ENCODE measurements at places on chromosomes 7 and 10.

- DNase-seq: no peak
Observed at GRCh38 chr7:92745241-92745640, 91.1 kb downstream of the CDK6 start.

- peak; percentile 44 for DNase-seq
Observed at GRCh38 chr7:131544449-131545301, 11.8 kb downstream of the PODXL start.

DNA sequence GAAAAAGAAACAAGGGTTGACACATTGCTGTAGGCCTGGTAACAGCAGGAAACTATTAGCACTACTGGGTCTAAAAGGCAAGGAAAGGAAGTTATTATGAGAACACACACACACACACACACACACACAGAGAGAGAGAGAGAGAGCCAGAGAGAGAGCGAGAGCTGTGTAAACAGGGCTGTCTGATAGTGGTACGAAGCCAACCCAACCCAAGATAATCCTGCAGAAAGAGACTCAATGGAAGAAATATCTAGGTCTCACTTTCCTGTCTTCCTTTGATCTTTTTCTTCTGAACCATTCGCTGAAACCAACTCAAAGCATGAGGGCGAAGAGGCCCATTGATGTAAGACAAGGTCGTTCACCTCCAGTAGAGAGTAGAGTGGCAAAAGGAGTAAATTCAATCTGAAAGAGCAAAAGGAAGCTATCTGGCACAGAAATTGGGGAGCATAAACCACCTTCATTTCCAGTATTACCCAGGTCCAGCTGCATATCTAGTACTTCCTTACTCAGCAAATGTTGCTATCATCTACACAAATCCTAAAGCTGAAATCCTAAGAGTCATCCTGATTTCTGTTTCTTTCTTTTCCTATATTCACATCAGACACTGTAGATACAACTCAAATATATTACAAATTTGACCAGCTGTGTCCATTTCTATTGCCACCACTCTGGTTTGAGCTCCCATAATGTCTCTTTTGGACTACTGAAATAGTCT, 110.2 kb downstream of the TMEM26 start:
- peak; percentile 76 for DNase-seq

DNA sequence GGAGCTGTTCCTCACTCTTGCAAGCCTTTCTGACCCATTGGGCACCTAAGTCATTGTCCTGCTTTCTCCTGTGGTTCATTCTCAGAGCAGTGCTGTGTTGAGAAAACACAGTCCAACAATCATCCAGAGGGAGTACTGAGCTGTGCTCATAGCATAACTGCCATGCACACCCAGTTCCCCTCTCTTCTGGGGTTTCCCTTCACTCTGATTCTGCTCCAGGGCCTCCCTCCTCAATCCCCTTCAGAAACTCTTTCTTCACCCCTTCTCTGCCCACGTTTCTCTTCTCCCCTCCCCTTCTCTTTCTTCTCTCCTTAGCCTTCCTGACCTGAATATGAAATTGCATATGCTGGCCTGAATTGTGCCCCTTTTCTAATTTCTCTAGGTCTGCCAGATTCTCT, 155.8 kb downstream of the AOAH start:
- DNase-seq: no peak

DNA sequence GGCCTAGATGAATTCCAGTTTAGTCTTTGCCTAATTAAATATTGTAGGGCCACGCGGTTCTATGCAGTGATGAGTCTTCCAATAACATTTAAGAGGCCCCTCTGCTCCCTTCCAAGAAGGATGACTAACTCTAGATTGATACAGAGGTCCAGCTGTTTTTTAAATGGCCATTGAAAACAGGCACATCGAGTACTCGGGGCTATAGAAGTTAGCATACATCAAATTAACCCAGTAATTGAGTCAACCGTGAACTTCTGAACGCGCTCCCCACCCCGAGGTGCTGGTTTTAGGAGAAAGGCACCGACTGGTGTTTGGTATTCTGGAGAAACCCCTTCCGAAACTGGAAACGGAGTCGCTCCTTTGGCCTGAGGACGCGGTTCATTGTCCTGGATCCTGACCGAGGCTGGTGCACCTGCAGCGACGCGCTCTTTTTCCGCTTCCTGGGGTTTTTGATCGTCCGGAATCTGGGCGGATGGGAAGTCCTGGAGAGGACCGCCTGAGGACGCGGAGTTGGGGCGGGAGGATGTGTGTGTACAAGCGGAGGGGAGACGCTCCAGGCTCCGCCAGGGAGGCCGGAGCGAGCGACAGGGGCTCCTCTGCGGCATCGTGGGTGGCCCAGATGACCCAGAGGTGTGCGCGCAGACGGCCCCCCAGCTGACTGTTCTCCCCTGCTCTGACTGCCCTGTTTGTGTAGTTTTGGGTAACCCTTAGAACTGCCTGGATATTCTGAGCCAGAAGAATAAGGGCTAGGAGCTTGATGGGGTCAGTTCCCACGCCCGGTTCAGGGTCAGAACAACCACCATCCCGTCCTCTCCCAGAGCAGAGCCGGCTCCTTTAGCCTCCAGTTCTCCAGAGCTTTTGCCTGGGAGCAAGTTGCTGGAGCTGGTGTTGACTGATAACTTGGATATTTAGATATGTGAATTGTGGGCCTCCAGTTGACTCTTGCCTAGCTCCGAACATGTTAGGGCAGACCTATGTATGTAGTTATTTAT, 711 bp downstream of the FAM221A start:
- peak; percentile 69 for DNase-seq

- no peak for DNase-seq
Observed at GRCh38 chr7:101635484-101635883, 6.4 kb upstream of the MYL10 start.

DNA sequence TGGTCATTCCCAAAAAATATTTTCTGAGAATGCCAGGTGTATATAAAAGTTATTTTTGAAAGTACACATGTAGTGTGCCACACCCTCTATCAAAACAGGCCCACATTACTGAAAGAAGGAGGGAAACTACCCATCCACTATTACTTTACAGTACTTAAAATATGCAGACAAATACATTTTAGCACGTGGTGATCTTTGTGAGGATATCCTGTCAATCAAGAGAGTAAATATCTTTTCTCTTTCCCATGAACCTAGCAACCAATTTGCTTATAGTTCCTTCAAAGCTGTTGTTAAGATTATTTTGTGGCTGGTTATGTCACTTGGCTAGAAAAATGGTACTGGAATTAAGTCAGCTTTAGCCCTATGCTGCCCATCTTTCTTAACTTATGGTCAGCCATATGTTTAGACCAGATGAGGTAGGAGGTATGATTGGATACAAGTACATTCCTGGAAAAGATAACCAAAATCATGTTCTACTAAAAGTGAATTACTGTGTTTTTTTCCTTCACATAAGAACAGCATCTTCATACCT, 70.1 kb downstream of the AUTS2 start:
- no peak for DNase-seq

- no peak for DNase-seq
Observed at GRCh38 chr10:24894309-24894708, 58.1 kb downstream of the PRTFDC1 start.

DNA sequence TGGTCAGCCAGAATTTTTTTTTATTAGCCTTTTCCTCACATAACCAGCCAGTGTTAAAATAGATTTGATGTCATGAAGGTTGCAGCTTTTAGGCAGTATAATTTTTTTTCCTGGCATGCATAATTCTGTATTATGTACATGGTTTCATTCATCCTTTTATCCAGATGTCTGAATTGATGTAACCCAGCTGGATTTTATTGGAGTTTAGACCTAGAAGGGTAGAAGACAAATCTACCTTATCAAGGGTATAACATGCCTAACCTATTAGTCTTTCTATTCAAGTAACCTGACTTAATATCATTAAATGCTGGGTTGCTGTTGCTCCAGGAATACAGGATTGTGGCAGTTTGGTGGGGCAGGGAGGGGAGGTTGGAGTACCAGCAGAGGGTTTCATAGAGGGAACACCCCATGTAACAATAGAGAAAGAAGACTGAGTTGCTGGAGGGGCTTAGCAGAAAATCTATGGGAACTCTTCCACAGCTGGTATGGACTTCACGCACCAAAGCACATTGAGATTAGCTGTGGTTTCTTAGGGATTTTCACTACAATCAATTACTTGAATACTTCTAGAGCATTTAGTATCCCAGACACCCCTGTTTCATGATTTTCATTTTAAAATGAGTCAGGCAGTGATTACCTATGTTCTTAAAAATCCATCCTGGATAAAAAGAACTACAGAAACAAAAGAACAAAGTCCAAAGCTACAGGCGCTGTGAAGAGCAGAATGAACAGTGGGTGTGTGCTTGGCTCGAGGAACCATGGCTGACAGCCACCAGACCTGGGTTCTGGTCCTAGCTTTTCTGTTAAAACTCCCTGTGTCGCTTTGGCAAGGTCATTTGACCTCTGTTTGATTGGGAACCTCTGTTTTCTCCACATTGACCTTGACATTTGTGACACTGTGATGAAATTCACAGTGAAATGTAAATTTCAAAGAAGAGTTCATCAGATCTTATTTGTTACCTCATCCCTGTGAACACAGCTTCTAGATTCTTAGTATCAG, 93.5 kb downstream of the CREM start:
- DNase-seq: no peak

GRCh38 chr10:121337427-121337826, 260.8 kb downstream of the FGFR2 start:
- no peak for DNase-seq

DNA sequence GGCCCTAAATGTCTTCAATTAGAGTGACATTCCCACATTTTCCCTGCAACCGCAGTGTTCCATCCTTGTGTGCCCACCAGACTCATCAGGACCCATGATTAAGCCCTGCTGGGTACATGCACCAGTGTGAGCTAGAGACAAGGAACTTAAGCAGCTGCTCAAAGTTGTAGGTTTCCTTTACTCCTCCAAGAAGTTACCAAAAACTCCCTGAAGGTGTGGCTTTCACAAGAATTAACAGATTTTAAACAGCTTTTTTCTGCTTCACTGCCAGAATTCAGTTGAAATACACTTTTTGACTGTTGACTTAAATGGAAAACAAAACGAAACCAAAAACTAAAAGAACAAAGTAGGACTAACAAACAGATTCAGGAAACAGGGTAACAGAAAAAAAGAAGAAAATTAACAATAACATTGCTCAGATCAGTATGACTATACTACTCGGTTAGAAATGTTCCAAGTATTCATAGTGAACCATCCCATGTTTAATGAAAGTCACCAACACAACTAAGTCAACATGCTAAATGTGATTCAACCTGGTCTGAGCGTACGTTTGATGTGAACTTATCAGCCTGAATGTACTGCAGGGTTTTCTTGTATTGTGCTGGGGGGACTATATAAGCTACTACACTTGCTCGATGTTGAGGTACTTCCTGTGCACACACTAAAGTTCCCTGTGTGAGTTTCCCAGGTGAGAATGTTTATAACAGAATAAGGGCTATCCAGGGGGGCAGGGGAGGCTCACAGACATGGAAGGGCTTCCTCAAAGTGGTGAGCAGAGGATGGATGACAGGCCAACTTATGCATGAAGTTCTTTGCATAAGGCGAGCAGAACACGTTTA, 22.2 kb downstream of the SLC37A3 start:
- DNase-seq: peak; percentile 20

GRCh38 chr7:157570531-157571200, 233.9 kb downstream of the DNAJB6 start:
- DNase-seq: no peak

DNA sequence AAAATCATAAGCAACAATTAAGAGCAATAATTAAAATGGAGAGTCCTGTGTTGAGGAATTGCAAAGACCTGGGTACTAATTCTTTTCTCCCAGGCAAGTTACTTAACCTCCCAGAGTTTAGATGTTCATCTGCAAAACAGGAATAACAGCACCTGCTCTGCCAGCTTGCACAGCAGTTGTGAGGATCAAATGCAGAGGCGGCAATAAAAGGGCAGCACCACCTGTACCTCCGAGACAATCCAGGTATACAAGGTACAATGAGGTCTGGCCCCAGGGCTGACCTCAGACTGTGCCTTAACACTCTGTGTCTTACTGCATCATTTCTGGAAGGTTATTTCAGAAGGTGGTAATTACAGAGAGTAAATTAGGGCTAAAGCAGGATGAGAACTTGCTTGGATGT, 14.5 kb upstream of the FAM204A start:
- DNase-seq: no peak

DNA sequence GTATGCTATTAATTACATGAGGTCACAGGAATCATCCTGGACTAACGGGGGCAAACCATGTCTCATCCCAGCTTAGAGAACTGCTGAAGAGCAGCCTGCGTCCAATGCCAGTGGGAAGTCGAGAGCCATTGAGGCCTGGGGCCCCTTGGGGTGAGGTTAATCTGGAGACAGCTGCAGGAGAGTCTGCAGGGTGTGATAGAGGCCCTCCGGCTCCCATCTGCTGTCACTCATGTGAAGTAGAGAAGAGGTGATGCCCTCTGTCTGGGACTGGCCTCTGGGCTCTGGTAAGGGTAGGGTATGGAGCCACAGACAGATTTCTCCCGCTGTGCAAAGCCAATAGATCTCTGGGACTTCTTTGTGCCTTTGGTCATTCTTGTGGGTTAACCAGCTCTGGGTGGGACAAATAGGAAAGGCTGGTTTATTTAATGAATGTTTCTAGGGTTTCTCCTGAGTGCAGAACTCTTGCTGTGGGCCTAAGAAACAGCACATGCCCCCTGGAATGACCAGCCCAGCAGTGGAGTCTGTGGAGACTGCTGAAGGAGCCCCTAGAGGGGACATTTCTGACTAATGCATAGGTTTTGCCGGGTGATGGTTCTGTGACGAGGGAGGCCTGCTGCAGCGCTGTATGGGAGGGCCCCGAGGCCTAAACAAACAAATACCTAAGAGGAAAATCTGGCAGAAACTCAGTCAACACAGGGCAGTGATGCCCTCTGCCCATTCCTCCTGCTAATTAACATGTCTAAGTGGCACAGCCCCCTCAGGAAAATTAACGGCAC, 34.5 kb downstream of the CRHR2 start:
- DNase-seq: no peak

DNA sequence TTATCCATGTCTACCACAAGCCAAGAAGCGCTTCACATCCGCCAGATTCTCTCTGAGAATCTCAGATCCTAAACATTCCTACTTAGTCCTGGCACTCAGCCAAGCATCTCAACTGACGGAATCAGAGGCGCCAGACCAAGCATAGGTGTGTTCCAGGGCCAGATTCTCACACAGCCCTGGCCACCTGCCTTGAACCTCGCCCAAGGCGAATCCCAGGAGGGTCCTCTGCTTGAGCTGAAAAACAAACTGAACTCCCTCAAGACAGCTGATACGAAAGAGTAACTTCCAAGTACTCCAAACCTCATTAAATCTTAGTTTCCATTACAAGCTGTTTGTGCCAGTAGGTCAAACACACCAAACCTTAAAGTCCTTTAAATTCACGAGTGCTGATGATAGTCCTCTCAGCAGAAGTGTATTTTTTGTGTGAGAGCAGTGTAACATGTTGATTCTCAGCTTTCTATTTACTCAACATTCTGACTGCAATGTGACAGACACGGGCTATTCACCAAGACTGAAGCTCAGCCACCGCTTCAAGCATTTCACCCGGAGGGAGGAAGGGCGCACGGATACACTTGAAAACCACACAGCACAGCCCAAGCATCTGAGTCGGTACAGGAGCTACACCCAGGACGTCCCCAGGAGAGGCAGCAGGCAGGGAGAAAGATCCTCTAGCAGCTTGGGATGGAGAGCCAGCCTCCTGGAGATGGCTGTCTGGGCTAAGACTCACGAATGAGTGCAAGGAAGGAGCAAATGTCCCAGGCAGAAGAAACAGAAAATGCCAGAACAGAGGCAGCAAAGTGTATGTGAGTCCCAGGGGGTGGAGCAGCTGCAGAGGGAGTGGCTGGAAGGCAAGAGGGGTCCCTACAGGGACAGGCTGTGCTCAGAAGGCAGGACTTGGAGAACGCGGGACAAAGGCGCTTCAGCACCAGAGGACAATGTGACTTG, 6.0 kb downstream of the PARD3 start:
- DNase-seq: peak; percentile 38

Measured in Jurkat, Clone E6-1 (cell line).